Stomach (tissue), 19 donors: ENCODE measurements at places on chromosomes 4 and X. TPM values are rescaled to one million over a fixed set of nuclear protein-coding genes. Genes with fewer than 3 reads are reported as not detected.

NDP gene
- total RNA-seq: not detected

HTN1 gene
- total RNA-seq: not detected

GRCh38 chr4:87848622-87849351, 16.0 kb downstream of the MEPE start:
- no peak overlapping the region for H3K27ac ChIP-seq
- no peak overlapping the region for H3K4me3 ChIP-seq
- no peaks in the 10 kb centered on the region for H3K36me3 ChIP-seq
- DNase-seq: peak; percentile 51
- no peaks in the 10 kb centered on the region for H3K27me3 ChIP-seq
- H3K4me1 ChIP-seq: peaks cover 12% of the 10 kb centered on the region

GRCh38 chr4:48578132-48578968, 88.3 kb downstream of the ZAR1 start:
- no peak overlapping the region for H3K4me3 ChIP-seq
- H3K27ac ChIP-seq: no peak overlapping the region
- no peaks in the 10 kb centered on the region for H3K27me3 ChIP-seq
- H3K4me1 ChIP-seq: no peaks in the 10 kb centered on the region
- H3K36me3 ChIP-seq: peaks cover 68% of the 10 kb centered on the region

DNA sequence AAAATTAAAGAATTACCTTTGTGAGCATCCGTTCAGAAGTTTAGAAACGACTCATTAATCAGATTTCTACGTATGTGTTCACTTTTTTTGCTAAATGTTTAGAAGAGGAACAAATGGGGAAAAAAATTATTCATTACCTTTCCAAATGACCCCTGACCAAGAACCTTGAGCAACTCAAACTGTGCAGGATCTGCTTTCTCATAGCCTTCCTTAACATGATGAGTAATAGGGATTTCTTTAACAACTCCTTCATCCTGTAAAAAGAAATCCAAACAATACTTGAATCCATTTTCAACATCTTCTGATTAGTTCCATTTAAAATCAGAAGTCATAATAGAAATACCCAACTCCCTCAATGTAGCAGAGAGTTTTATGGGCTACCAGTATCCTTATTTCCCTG, 32.1 kb downstream of the RPS6KA6 start:
- no peaks in the 10 kb centered on the region for H3K27me3 ChIP-seq
- no peaks in the 10 kb centered on the region for H3K36me3 ChIP-seq
- H3K4me1 ChIP-seq: no peaks in the 10 kb centered on the region
- no peak overlapping the region for H3K27ac ChIP-seq
- DNase-seq: no peak
- H3K4me3 ChIP-seq: no peak overlapping the region

DNA sequence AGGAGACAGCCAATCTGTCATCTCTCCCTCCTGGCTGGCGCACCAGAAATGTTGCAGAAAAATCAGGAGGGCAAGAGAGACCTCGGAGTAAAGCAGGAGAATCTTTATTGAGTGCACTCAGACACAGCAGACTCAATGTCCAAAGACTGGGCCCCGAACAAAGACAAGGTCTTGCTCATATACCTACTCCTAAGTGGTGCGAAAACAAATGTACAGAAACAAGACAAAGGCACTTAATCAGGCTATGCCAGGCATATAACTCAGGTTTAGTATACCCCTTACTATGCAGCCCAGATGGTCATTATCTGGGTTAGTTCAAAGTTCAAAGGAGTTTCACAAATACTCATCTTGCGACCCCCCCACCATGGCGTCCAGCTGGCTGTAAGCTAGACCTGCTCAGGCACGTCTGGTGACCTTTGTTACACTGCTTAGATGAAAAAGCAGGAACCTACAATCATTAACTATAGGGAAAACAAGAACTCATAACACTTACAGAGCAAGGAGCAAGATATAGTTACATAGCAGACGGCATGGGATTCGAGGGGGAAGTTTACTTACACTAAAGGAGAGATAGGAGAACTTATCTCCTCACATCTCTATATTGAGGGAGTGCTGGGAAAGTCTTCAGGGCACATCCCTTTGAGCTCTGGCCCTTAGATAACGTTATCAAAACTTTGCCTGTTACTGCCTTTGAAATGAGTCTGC, 27.5 kb downstream of the SULT1E1 start:
- no peaks in the 10 kb centered on the region for H3K36me3 ChIP-seq
- no peaks in the 10 kb centered on the region for H3K27me3 ChIP-seq
- H3K4me1 ChIP-seq: peaks cover 27% of the 10 kb centered on the region
- peak overlapping the region; percentile 69 for H3K27ac ChIP-seq

MAGEA2 gene
- total RNA-seq: not detected

NLGN4X gene
- total RNA-seq: 9.0 TPM

ABRAXAS1 gene
- 8.2 TPM for total RNA-seq

HSD17B13 gene
- total RNA-seq: 1.8 TPM
